ENCODE measurements at places on chromosomes 1 and 21. TPM values are rescaled to one million over a fixed set of nuclear protein-coding genes. Genes with fewer than 3 reads are reported as not detected.

The THEM5 gene
- total RNA-seq, result not detected

The CD84 gene
- total RNA-seq, result not detected

The IFI44 gene
- total RNA-seq, result 3.3 TPM

The GNAT2 gene
- total RNA-seq, result not detected

The CD5L gene
- not detected for total RNA-seq

The NECTIN4 gene
- total RNA-seq, result 2.6 TPM

The LDLRAD1 gene
- total RNA-seq, result not detected

The NBPF20 gene
- total RNA-seq, result 1.8 TPM

The KCNK1 gene
- total RNA-seq, result 0.22 TPM

Data from placental pericyte (primary cell).